ENCODE measurements at places on chromosomes 11 and 22.

DNA sequence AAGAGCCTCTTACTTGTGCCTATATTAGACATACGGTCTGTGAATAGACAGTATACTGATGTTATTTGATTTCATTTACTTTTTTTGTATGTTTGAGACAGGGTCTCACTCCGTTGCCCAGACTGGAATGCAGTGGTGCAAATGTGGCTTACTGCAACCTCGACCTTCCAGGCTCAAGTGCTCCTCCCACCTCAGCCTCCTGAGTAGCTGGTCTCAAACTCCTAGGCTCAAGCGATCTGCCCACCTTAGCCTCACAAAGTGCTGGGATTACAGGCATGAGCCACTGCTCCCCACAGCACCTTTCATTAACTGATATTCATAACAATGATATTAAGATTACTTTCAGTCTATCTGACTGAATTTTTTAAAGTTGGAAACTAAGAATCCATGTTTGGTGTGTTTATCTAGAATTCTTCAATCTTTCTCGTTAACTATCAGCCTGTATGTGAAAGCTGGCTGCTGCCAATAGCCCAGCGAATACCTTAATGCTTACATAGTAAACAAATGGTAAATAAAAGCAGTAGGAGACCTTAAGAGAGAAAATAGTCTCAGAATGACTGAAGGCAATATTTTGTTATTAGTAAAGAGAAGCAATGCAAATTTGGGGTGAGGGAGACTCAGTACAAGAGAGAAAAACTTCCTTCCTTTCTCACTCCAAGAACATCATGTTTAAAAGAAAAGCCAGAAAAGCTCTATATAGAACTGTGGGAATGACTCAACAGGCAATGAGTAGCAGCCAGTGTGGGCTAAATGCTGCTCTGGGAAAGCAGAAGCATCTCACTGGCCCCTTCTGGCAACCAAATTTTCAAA lies 101.9 kb downstream of the MRTFA start:
- peak; percentile 93 for DNase-seq

GRCh38 chr11:66186470-66186869 lies 82.0 kb upstream of the RAB1B start:
- no peak for DNase-seq

- DNase-seq: no peak
These were observed 3.7 kb upstream of the MIEF1 start for GRCh38 chr22:39498368-39498767.

DNA sequence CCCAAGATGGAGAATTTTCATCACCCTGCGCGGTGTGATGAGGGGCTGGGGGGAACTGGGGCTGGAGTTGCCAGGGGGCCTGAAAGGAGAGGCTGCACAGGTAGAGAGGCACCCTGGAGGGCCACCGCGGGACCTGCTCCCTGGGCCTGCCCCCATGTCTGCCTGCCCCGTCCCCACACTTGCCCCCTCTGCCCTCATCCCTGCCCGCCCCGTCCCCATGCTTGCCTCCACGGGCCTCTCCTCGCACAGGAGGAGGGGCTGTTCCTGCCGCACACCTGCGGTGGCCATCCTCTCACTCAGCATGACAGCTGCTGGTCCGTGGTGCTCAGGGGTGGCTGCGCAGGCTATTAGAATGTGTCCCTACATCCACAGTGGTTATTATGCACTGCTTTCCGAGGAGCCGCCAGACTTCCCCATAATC lies 43.5 kb downstream of the LINC01488 start:
- DNase-seq: no peak

DNA sequence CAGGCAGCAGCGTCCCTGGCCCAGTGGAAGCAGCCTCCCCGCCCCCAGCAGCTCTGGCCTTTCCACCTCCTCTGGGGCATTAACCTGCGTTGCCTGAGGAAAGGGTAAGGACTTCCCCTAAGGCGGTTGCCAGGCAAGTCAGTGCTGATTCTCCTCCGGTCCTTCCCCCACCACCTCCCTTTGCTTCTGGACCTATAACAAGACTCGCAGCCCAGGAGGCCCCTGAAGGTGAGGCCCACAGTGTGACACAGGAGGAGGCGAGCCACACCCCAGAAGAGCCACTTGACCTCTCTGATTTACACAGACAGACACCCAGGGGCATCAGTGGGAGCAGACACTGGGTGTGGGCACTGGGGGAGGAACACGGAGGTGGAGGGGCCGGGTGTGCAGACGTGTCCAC lies 35.4 kb downstream of the ASCL2 start:
- DNase-seq: no peak

DNA sequence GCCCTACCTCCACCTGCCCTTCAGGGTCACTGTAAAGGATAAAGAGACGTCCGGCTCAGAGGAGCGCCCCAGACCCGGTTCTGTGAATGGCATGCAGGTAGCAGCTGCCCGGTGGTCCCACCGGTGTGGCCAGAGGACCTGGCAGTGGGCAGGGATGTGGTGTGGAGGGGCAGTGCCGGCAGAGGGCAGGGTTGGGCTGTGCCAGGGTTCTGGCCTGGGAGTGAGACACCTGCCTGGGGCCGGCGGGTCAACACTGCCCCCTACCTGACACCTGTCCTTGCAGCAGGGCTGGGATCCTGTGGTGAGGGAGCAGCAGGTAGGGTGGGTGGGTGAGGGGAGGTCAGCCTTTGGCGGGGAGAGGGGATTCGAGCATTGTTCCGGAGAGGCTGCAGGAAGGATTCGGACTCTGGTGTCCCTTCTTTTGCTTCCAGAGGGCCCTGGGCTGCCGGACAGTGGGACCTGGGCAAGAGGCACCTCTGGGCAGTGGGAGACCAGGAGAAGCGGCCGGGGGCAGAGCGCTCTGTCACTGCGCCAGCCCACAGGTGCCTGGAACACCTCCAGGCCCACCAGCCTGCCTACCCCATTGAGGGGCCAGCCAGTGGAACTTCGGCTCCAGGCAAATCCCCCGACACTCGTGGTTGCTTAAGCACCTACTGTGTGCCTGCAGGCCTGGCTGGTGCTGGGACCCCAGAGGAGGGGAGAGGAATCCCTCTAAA lies 1.6 kb upstream of the PHLDA2 start:
- DNase-seq: peak; percentile 74

- peak; percentile 71 for DNase-seq
These were observed at the start of gene TRIM6 for GRCh38 chr11:5596607-5597201. Gene TRIM6 (plus strand): TSS chr11:5596637. CDS start chr11:5596898, 261 bp downstream.

DNA sequence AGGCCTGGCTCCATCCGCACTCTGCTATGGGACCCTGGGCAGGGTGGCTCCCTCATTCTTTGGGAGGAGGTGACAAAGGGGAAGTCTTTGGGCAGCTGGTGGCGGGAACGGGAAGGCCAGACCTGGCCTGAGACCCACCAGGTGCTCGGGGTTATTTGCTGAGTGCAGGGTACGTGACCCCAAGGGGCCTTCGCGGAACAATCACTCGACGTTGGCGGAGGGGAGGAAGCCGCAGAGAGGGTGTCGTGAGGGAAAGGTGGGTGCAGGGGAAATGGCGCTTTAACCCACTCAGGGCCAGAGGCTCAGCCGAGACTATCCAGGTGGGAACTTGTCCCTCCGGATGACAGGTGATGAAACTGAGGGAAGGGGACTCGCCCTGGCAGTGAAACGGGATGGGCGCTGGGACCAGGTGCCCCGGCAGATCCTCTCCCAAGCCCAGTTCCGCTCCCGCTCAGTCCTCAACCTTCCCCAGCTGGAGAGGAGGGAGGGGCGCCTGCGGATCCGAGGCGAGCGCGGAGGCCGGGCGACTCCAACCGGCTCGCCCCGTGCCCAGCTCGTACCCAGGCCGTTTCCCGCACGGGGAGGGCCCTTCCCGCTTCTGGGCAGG lies 911 bp downstream of the A4GALT start:
- no peak for DNase-seq

DNA sequence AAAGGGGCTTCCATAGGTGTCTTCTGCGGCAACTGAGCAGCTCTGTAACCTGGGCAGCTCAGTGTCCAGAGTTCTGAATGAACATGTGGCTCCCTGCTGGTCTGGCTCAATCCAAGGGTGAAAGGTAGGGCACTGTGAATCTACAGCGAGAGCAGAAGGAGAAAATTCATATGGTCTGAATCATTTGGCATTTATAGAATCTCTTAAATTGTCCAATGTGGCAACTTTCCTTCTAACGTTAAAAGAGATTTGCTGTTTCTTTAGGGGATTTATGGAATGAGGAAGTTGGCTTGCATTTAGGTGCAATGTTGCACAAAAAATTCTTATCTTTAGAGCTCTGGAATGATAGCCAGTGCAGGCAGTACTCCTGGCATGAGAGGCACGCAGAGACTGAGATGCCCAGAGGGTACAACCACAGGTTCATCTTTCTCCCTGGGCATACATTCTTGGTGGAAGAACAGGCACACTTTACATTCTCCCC lies 17.0 kb downstream of the ATXN10 start:
- DNase-seq: no peak

GRCh38 chr22:31079095-31079642 lies 1.9 kb upstream of the SMTN start:
- no peak for DNase-seq

- DNase-seq: no peak
These were observed 1069.4 kb downstream of the NTM start for GRCh38 chr11:132439711-132440255.

Measured in suppressor macrophage (primary cell).